ENCODE measurements at places on chromosomes 16 and 17.

- H3K36me3 ChIP-seq: no peaks in the 10 kb centered on the region
- H3K27ac ChIP-seq: no peak overlapping the region
These were observed 1389.4 kb upstream of the GOT2 start for GRCh38 chr16:60123392-60124023.

DNA sequence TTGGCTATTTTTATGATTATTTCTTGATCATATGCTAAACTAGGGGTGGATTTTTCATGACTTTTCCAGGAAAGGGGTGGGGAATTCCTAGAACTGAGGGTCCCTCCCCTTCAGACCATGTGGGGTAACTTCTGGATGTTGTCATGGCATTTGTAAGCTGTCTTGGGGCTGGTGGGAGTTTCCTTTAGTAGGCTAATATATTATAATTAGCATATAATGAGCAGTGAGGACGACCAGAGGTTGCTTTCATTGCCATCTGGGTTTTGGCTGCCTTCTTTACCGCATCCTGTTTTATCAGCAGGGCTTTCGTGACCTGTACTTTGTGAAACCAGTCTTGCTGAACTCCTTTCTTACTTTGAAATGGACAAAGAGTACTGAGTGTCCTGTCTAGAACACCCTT, 40.4 kb upstream of the ABCA5 start:
- H3K27ac ChIP-seq: no peak overlapping the region
- no peaks in the 10 kb centered on the region for H3K36me3 ChIP-seq
- H3K27me3 ChIP-seq: no peaks in the 10 kb centered on the region
- DNase-seq: no peak

DNA sequence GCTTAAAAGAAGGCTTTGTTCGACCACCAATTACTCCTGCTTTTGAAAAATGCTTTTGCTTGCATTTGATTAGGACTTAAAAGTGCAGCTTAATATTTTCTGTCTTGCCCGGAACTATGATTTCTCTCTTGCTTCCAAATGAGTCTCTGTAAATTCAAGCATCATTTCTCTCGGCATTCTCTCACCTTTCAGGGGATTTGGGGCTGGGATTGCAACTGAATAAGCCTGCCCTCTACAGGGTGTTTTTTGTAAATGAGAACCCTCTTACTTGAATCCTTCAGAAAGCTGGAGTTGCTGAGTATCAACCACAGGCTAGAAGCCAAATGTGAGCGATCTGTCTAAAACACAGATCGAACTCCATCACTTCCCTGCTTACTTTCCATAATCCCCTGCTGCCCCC, 234.6 kb downstream of the TMEM114 start:
- no peaks in the 10 kb centered on the region for H3K36me3 ChIP-seq
- H3K27me3 ChIP-seq: no peaks in the 10 kb centered on the region
- H3K4me3 ChIP-seq: no peak overlapping the region
- no peak for DNase-seq
- no peak overlapping the region for H3K27ac ChIP-seq
- H3K4me1 ChIP-seq: no peaks in the 10 kb centered on the region

DNA sequence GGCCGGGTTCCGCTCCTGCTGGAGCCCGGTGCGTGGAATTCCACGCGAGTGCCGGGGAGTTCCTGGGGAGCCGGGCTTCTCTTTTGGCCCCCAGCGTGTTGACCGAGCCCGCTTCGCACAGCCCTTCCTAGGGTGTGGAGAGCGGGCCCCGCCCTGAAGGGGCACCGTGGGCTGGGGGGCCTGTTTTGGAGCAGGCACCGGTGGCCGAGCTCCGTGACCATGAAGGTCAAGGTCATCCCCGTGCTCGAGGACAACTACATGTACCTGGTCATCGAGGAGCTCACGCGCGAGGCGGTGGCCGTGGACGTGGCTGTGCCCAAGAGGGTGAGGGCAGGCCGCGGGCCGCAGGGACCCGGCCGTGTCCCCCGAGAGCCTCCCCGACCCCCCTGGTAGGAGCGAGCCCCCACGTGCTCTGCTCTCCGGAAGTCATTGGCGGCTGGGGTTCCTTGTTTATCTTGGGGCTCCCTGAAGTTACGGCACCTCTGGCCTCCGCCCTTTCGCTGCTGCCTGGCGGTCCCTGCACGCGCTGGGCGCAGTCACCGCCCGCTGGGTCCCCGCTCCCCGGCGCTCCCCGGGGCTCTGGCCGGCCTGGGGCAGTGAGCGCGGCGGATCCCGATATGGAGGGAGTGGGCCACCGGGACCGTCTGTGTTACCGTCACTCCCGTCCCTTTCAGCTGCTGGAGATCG, 528 bp downstream of the HAGHL start:
- peaks cover 7% of the 10 kb centered on the region for H3K36me3 ChIP-seq
- no peaks in the 10 kb centered on the region for H3K27me3 ChIP-seq
- H3K27ac ChIP-seq: no peak overlapping the region
- H3K4me1 ChIP-seq: peaks cover 24% of the 10 kb centered on the region

GRCh38 chr16:69408475-69408874, 15.9 kb upstream of the CYB5B start:
- peaks cover 22% of the 10 kb centered on the region for H3K4me1 ChIP-seq
- no peaks in the 10 kb centered on the region for H3K27me3 ChIP-seq
- H3K27ac ChIP-seq: no peak overlapping the region
- no peaks in the 10 kb centered on the region for H3K36me3 ChIP-seq
- no peak overlapping the region for H3K4me3 ChIP-seq
